PC-9 (cell line): ENCODE measurements at places on chromosomes 2 and 18. TPM values are rescaled to one million over a fixed set of nuclear protein-coding genes. Genes with fewer than 3 reads are reported as not detected.

The HOXD13 gene
- total RNA-seq, result not detected in 2 replicates

The TMEM200C gene
- total RNA-seq, result not detected in 2 replicates

The KCNJ13 gene
- not detected in 2 replicates for total RNA-seq

DNA sequence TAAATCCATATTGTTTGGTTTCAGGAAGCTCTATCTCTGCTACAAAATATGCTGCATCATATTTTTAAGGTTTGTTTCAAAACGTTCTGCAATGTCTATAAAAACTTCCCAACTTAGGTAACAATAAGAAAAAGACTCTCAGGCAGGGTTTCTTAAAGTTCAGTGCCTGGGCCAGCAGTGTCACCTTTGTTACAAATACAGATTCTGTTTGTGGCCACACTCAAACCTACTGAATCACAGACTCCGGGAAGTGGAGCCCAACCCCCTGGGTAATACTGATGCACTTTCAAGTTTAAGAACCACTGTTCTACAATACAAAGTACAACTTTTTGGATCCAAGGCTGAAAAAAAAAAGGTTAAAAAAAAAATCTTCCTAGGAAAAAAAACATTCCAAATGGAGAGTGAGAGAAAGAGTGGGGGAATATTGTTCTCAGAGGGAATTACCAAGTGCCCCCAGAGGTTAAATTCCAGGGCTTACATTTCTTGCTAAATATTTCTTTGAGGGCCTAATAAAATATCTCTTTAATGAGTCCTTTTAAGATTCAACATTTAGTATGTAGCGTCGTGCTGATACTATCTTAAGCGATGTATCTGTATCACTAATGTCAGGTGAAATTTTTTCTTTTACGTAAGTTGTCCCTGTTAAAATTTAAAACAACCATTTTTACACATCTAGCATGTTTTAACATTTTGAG is 476.7 kb downstream of the TXNL1 start:
- DNase-seq, result peak; percentile 49

DNA sequence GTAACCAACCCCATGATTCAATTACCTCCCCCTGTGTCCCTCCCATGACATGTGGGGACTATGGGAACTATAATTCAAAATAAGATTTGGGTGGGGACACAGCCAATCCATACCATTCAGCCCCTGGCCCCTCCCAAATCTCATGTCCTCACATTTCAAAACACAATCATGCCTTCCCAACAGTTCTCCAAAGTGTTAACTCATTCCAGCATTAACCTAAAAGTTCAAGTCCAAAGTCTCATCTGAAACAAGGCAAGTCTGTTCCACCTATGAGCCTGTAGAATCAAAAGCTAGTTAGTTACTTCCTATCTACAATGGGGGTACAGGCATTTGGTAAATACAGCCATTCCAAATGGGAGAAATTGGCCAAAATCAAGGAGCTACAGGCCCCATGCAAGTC is 32.0 kb upstream of the CCDC141 start:
- DNase-seq, result peak; percentile 18
